ENCODE measurements at places on chromosomes 4 and X.

- no peak for DNase-seq
These were observed 146.2 kb upstream of the PDE5A start for GRCh38 chr4:119774840-119775239.

DNA sequence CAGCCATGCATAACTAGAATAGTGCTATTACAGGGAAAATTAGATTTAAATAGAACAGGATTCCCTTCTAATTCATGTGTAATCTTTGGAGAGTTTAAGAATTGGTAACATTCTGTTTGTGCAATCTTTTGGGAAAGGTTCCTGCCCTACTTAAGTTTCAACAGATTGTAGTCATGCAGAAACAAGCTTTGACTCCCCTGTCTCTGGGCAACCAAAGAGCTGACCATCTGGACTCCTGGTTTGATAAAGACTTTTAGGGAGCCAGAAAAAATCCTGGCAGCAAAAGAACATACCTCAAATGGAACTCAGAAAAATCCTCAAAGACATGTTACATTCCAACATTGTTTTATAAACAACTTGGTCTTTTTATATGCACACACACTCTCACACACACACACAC is 191.1 kb upstream of the NEIL3 start:
- DNase-seq, result no peak

DNA sequence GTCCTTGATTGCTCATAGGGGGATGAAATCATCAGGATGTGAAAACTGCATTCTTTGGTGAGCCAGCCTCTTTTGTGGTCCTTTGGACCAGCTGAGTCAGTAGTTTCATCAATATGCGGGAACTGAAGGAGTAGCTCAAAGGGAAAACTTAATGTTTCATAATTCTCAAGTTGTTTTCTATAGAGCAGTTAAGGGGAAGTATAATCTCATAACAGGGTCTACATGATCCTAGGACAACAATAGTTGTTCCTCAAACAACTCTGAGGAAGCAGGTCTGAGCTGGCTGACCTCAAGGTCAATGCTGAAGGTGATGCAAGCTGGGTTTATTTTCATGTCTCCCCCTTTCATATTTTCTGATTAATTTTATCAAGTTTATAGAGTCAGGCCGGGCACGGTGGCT is 36.1 kb upstream of the IRF2 start:
- no peak for DNase-seq

DNA sequence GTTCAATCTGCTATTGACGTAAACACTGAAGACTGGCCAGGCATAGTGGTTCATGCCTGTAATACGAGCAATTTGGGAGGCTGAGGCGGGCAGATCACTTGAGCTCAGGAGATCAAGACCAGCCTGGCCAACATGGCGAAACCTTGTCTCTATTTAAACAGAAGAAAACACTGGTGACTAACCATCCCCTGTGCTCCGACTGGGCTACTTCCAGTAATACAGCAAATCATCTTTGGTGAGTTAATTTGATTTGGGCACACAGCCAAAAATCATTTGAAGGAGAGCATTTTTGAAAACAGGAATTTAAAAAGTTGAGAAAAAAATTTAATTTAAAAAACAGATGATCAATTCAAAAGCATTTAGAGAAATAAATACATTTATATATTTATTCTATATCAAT is 52.0 kb downstream of the SEC24D start:
- DNase-seq, result no peak

DNA sequence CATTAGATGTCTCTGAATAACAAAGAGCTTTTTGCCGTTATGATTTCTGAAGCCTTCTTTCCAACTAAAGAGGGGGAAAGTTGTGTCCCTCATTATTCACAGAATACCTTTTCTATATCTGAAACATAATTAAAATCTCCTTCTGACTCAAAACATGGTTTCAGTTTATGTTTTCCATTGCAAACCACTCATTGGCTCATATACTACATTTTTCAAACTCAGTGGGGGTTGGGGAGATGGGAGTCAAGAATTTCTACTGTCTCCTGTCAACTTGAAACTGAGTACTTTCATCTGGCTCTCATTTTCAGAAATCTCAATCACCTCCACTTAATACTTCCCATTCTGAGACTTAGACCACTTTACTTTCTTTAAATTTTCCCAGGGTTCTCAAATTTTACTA is 1839.5 kb upstream of the PCDH10 start:
- no peak for DNase-seq

- DNase-seq, result no peak
These were observed 125.0 kb downstream of the TEX13C start for GRCh38 chrX:125444659-125445058.

DNA sequence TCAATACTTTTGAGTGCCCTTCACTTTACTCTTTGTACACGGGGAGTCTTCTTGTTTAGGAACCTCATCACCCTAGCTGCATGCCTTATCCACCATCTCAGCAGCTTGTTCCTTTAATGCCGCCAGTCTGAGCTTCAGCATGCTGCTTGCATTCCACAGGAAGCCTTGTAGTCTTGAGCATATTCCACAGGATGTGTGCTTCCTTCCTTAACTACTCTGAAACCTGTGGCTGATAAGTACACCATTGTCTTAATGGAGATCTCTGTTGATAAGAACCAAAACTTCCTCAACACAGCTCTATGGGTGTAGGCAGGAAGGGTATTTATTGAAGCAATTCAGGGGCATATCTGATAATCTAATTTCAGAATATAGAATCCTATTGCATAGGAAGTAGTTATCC is 24.4 kb upstream of the CCNI start:
- DNase-seq, result no peak

DNA sequence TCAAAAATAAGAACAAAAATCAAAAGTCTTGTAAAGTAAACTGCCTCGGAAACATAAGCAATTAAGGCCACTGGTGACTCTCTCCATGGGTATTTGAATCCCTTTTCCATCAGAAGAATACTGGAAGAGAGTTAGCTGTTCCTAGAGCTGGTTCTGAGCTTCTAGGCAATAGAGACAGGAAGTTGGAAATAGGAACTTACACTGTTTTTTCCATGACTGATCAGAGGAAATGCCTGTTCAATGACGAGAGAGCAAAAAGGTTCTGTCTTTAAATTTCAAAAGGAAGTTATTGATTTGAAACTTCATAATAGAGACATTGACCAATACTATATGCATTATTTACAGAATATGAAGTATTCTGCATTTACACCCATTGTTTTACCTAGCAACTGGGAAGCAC is 503.5 kb upstream of the ARX start:
- DNase-seq, result no peak

DNA sequence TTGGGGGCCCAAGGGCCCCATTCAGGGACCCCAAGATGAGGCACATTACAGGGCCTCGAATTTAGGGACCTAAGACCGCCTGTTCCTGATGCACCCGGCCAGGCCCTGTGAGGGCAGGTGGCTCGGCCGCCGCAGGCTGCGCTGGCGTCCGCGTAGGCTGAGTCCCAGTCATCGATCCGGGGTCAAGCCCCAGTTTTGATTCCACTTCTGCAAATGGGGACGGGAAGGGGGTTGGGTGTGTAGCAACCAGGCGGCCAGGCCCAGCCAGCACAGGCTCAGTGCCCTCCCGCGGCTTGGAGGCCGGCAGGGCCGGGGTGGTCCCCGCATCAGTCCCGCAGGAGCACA is 327 bp downstream of the PNPLA4 start:
- peak; percentile 6 for DNase-seq

GRCh38 chr4:16677001-16677944 is 221.2 kb downstream of the LDB2 start:
- DNase-seq, result no peak

- DNase-seq, result no peak
These were observed 47.7 kb upstream of the SORCS2 start for GRCh38 chr4:7144374-7145290.

GRCh38 chr4:110305455-110305854 is 107.0 kb upstream of the ELOVL6 start:
- DNase-seq, result no peak

GRCh38 chrX:119758731-119759247 is 401 bp downstream of the SOWAHD start:
- no peak for DNase-seq

DNA sequence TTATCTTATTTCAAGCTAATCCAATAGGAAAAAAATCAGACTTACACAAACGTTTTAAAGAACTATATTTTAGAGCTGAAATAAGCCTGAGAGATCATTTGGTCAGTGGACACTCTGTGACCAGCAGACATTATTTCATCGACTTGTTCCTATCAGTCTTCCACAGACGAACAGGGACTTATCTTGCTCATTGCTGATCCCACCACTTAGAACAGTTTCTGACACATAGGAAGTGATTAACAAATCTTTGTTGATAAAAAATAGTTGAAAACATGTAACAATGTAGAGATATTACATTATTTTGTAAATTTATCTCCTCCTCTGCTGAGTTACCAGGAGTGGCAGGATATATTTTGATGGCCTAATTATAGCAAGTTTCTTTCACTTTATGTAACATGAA is 65.8 kb downstream of the TAPT1 start:
- no peak for DNase-seq

GRCh38 chr4:10703156-10703555 is 18.6 kb upstream of the CLNK start:
- DNase-seq, result no peak

DNA sequence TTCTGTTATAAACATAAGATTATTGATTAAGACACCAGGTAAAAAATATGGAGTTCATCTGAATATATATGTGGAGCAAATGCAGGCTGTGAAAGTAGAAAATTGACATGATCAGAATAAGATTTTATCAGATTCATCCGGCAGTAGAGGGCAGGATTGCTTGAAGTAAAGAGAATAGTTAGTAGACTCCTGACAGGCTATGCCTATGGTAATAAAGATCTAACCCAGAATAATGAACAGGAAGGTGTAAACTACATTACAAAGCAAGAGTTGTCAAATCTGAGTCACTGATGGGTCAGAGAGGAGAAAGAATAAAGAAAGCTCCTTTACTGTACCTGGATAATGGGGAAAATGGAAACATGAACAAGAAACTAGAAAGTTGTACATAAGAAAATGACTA is 20.8 kb upstream of the TMEM184C start:
- no peak for DNase-seq

GRCh38 chr4:108849611-108850168 is 86.8 kb upstream of the ETNPPL start:
- DNase-seq, result peak; percentile 12

DNA sequence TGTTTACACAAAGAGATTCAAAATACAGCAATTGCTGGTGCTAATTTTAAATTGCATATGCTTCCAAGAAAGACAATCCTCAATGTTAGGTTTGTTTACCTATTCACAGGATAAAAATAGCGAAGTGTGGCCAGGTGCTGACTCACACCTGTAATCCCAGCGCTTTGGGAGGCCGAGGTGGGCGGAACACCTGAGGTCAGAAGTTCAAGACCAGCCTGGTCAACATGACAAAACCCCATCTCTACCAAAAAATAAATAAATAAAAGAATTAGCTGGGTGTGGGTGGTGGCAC is 77.7 kb downstream of the OPHN1 start:
- DNase-seq, result no peak

DNA sequence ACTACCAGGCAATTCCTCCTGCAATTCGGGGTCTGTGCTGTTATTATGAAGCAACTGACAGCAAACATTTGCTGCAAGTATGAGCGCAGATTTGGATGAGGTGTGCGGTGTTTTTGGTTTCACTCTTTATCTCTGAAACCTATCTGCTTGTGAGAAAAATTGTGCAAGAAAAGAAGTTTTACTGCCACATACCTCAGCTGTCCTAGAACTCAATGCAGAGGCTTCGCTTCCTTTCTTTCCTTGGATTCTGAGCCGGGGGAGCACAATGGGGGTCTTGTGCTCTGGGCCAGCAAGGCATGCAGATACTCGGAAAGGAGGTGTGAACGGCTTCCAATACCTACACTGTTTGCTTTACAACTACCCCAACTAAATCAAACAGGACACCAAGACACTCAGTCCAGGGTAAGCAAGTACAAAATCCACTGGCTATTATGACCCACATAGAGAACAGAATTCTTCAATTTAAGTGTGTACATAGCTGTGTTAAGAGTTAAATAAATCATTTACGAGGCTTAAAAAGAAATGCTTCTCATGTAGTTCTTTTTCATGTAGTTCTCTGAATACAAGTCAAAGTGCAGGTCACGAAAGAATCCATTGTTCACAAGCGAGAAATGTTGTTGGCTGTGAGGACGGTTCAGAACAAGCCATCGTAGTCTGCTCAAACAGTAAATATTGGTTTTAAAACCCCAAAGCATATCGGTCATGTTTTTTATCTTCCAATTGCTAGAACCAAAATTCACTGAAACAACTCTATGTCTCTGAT is 1.1 kb downstream of the SORBS2 start:
- DNase-seq, result no peak

DNA sequence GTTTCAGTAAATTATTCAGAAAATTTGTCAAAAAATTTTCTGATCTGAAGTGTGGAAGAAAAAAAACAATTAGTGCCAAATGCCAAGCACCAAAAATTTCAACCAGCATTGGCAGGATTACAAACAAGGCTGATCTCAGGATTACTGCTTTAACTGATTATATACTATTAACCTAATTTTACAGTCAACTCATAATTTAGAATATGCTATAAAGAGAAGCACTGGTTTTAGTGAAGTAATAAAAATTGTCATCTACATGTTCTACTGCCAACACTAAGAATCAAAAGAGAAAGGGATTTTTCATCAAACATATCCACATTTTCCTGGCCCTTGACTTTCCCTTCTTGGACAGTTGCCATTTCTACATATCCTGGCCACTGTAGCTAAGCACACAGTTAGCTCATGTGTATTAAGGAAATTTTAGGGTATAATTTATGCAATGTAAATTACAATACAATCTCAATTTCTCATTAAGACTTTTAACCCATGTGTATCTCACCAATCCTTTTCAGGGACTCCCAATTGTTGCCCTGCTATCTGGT is 33.8 kb downstream of the THOC2 start:
- no peak for DNase-seq

- DNase-seq, result peak; percentile 46
These were observed 25.2 kb upstream of the G3BP2 start for GRCh38 chr4:75698162-75698962.

GRCh38 chr4:14961292-14961691 is 41.0 kb upstream of the CPEB2 start:
- no peak for DNase-seq

DNA sequence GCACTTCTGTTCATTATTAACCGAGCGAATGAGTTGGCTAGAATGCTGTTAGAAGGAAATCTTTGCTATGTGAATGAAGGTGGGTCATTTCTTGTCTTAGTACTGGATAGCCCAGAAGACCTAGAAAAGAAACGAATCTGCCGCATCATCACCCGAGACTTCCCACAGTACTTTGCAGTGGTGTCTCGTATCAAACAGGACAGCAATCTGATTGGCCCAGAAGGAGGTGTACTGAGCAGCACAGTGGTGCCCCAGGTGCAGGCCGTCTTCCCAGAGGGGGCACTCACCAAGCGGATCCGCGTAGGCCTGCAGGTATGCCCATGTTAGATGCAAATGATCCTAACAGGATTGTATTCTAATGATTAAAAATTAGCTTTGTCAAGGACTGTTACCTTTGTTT is 286.3 kb downstream of the ANK2 start:
- DNase-seq, result no peak

GRCh38 chr4:165203541-165204461 is 3.6 kb upstream of the KLHL2 start:
- DNase-seq, result no peak

DNA sequence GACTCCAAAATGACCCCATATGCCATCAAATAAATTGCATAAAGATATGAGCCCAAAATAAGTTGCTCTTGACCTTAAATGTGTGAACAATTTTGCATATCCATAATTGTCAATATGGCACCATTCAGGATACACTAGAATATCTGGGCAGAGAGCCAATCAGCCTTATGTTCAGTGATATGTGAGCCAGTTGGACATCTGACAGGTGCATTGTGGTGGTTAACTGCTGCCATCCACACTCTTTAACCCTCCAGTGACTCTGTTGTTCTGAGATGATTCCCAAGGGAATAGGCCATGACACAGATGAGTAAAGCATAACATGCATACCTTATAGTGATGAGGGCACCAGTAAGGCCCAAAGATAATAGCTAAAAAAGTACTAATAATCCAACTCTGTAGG is 500.1 kb downstream of the PCDH18 start:
- DNase-seq, result no peak

All from GM19239 (cell line).